ENCODE measurements at places on chromosomes 13 and 19.

GRCh38 chr13:24675806-24676570 lies 4.2 kb upstream of the ATP12A start:
- DNase-seq: no peak

DNA sequence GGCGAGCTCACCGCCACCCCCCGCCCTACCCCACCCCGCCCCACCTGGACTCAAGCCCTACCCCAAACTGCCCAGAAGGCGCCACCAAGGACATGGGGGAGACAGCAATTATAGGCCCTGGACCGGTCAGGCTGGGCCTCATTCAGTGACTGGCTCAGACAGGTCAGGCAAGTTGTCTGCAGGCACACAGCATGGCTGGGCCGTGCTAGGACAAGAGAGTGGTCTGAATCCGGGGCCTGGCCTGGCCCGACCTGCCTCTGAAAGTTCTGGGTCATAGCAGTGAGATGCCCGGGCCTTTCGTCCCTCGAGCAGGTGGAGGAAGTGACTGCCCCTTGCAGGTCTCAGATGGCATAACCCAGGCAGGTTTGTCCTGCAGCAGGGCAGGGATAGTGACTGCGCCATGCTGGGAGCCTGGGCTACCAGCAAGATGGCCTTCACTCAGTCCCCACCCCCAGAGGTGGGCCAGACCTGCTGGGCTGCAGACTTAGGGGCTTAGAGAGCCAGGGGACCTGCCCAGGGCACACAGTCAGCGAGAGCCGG lies 21.0 kb downstream of the COMP start:
- DNase-seq: no peak

- peak; percentile 5 for DNase-seq
These were observed 3.1 kb upstream of the ZNF471 start for GRCh38 chr19:56504581-56504980.

- DNase-seq: no peak
These were observed at the start of gene EDDM13 for GRCh38 chr19:56272161-56272798. EDDM13 (plus strand) TSS chr19:56272748; CDS start chr19:56272835, 87 bp downstream.

- DNase-seq: no peak
These were observed 13.9 kb downstream of the NFIX start for GRCh38 chr19:13008926-13009787.

DNA sequence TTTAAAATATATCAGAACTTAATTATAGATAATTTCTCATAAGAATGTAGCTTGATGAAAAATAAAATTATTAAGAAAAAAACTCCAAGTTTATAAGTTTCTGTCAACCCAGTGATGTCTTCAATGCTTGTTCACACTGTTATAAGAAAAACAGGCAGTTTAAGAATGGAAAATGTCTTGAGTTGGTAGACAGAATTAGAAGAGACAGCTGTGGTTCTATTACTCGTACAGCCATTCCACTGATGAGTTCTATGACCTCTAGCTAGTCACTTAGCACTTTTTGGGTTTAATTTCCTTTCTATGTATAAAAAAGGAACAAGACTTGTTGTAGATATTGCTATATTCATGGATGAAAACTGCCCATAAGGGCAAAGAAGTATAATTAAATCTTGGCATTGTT lies 1013.1 kb upstream of the ATXN8OS start:
- no peak for DNase-seq

- peak; percentile 38 for DNase-seq
These were observed 463.5 kb downstream of the GPC6 start for GRCh38 chr13:93690139-93690538.

- DNase-seq: no peak
These were observed 242.4 kb downstream of the KLF12 start for GRCh38 chr13:73891805-73892204.

DNA sequence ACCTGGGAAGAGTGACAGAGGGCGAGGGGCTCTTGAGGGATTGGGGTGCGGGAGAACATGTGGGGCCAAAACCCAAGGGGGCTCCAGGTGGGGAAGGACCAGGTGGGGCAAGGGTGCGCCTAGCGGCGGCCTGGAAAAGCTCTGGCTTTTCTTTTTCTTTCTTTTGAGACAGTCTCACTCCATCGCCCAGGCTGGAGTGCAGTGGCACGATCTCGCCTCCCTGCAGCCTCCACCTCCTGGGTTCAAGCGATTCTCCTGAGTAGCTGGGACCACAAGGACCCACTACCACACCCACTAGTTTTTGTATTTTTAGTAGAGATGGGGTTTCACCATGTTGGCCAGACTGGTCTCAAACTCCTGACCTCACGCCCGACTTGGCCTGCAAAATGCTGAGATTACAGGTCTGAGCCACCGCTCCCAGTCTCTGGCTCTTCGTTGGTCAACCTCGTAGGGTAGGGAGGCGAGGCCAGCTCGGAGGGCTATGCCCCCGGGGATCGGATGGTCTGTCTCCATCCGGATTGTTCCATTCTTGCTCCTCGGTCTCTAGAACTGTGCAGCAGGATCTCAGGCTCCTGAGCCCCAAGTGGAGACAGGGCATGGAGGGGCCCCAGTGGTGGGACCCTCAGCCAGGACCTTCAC lies 3.7 kb downstream of the GADD45B start:
- DNase-seq: no peak

DNA sequence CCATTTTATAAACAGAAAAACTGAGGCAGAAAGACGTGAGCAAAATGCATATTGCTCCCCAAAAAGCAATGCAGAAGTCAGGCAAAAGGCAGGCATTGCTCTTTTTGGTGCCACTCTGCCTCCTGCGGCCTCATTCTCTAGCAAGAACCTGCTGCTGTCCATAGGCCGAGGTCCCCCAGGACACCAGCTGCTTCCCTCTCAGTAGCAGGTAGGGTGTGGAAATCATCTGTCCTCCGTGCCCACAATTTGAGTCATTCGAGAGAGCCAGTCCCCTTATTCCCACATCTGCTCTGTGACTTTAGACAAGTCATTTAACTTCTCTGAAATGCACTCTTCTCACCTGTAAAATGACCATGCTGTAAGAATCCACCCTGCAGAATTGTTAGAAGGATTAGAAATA lies 50.0 kb downstream of the TNFRSF19 start:
- no peak for DNase-seq

GRCh38 chr19:10102787-10103236 lies 334 bp upstream of the ANGPTL6 start:
- no peak for DNase-seq

DNA sequence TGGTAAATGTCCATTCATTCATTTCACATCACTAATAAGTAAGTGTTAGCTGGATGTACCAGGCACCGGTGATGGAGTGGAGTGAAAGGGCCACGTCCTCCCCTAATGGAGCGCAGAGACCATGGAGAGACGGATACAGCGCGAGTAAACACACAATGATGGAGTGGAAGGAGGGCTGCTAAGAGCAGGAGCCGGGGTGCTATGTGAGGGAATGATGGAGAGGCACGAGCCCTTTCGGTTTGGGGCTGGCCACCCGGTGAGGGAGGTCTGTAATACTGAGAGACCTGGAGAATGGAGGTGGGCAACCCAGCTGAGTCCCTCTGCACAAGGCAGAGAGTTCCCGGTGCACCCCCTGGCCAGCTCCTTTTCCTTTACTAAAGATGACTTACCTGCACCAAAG lies 53.7 kb downstream of the PEPD start:
- no peak for DNase-seq

DNA sequence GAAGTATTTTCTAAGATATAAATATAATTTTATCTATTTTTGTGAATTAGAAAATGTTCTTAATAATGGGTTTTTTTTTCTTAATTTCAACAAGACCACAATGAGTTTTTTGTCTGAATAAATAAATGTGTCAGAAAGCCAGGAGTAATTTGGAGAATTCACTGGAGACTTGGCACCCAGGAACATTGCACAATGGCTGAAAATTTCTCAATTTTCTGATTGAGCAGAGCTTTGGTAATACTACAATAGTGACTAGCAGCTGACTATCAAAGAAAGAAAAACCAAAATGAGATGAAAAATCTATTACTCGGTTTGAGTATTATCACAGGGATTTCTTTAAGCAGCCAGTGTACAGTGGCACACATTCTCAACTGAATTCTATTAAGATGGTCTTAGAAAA lies 394.4 kb upstream of the PCDH20 start:
- DNase-seq: no peak

DNA sequence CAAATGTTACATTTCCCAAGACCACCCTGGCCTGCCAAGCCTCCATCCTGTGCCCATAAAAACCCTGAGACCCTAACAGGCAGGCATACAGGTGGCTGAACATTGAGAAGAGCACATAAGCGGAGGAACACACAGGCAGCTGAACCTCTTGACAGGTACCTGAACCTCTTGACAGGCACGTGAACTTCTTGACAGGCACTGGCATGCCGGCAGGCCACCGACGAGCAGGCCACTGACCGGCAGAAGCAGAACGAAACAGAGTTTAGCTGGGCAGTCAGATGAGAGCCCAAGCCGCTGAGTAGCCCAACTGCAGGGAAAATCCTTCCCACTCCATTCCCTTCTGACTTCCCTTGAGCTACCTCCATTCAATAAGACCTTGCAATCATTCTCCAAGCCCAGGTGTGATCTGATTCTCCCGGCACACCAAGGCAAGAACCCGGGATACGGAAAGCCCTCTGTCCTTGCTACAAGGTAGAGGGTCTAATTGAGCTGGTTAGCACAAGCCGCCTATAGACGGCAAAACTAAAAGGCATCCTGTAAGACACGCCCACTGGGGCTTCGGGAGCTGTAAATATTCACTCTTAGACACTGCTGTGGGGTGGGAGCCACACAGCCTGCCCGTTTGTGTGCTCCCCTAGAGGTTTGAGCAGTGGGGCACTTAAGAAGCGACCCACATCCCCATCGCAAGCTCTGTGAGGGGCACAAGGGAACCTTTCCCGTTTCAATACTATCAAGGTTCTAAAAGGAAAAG lies 2613.9 kb upstream of the PCDH20 start:
- DNase-seq: no peak

DNA sequence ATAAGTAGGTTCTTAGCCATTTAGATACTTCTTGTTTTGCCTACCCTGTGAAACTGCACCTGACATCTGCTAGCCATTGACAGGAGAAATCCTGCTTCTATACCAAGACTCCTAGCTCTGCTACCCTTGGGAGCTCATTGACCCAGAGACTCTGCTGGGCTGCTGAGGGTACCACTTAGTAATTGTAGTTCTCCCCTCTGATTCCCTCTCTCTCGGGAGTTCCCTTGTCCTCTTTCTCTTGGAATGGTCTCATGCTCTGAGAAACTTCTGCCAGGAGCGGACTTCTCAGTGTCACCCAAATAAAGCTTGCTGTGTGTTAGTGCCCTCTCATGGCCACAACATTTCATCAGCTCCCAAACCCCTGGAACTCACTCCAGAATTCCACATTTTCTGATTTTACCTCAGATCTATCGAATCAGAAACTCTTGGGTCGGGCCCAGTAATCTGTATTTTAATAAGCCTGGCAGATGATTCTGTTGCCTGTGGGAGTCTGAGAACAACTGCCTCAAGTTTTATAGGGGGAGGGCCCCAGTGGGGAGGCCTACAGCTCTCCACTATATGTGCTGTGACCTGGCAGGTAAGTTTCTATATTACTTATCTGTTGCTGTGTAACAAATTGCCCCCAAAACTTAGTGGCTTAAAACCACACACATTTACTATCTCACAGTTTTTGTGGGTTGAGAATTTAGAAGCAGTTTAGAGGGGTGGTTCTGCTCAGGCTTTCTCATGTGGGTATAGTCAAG lies 221.1 kb downstream of the TDRD3 start:
- DNase-seq: peak; percentile 14

DNA sequence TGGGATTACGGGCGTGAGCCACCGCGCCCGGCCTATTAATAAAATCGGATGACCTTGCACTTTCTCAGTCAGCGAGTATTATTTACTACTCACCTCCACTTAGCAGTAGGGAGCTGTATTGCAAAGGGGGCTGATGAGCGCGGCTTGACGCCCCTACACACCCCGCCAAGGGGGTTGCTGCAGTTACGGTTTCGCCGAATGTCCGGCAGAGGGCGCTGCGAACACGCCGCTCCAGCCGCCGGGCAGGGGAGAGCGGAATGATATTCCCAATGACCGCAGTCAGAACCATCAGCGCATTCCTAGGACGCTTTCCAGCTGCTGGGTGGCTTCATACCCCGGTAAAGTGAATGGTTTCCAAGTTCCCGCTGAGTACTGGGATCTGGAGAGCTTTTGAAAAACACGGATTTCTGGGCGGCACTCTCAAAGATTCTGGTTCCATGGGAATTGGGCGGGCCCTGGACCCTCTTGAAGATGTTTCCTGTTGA lies 30.0 kb upstream of the TPT1 start:
- DNase-seq: peak; percentile 83

GRCh38 chr19:6236310-6237291 lies 43.2 kb downstream of the MLLT1 start:
- no peak for DNase-seq

DNA sequence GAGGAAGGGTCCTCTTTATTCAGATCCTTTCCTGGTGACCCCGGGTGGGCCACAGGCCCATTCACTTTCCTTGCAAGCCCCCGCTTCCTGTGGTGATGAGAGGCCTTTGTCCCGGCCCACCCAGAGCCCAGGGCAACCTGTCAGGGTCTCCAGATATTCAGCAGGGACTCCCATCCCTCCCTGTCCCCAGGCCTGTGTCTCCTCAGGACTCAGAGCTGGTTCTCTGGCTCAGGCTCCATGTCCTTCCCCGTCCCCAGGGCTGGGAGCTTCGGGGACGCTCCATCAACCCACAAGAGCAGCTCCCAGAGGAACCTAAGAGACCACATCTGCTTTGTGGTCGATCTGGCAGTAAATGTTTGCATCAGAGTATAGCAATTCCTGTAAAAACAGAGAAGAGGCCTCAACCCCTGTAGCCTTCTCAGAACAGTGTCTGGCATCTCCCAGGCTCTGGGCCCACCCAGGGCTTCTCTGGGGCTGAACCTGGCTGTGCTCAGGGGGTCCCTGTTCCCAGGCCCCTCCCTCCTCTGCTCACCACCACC lies 7.8 kb downstream of the CEACAM4 start:
- no peak for DNase-seq

DNA sequence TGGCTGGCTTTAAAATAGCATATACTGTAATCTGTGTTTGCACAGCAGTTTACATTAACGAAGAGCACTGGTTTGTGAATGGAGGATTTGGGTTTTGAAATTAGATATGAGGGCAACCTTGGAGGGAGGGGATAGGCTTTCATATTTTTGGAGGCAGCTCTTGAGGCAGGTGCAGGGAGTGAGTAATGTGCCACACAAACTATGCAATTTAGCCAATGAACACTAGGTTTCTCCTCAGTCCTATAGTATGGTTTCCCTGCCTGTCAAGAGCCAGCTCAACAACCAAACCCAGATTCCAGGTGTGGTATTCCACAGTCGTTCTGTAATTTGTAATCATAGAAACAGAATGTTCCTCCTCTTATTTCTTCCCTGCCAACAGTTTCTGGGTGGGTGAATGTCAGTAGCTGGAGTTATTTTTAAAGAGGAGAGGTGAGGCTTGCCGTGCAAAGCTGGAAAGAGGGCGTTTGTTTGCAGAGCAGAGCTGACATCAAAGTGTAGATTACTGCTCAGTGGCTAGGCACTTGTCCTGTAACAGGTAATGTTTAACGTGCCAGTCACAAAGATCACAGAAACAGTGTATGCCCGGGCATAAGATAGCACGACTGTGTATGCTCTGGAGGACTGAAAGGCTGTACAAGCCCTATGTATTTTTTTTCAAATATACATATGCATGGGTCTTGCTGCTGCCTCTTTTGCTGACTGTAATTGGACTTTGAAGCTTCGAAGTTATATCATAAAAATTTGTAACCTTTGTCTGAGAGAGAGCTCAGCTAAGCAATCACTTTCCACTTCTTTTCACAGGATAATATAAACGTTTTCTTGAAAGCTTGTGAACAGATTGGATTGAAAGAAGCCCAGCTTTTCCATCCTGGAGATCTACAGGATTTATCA lies 124.2 kb downstream of the LMO7 start:
- DNase-seq: no peak

All from fibroblast of skin of right quadriceps (primary cell).